ENCODE measurements at places on chromosomes 7 and 10.

DNA sequence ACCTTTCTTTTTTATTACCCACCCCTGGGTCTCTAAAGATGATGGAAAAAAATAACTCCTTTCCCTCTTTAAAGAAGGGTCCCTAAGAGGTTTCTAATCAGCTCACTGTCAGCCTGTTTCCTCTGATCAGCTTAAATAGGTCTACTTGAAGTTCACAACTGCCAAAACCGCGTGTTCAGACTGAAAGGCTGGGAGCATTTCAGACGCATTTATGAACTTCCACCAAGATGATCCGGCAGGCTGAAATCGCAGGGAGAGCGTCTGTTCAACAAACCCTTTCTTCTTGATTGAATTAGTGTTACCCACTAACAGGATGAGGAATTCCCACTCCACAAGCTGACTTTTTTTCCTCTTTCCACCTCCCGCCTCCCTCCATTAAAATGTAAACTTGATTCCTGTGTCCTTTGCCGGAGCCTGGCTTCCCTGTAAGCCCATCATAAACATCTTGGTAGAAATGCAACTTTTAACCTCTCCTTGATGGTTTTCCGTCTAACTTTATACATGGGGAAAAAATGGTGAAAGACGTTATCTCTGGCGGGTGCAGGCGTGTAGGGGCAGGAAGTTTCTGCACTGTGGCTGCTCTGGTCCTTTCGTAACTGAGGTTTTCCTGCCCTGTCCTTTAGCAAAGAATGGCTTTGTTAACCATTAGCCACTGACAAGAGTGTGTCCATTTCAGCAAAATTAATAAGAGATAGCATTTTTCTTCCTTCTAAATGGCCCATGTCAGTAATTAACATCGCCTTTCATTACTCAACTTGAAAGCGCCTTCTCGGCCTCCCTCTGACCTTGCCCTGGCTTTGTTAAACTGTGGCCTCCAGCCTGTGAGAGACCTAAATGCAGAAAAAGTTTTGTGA lies 130.7 kb downstream of the BAMBI start:
- DNase-seq, result no peak

- no peak for DNase-seq
Observed at GRCh38 chr10:120492346-120492745, 35.3 kb downstream of the PLPP4 start.

DNA sequence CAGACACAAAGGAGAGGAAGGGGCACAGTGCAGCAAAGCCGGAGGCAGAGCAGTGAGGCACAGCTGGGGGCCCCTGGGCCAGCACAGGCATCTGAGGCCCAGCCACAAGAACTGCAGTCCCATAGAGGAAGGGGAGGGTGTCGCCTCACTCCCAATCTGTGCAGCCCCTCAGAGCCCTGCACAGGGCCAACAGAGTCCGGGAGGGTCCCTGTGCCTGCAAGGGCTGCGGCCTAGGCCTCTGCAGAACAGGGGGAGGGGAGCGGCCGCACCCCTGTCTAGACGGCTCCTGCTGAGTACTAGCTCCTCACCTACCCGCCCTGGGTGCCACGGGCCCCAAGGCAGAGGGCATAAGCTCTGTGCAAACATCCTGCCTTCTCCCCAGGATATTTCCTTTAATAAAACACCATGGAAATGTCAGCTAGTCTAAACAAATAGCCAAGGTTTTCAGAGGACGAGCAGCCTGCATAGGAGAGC lies 32.4 kb upstream of the RET start:
- no peak for DNase-seq

DNA sequence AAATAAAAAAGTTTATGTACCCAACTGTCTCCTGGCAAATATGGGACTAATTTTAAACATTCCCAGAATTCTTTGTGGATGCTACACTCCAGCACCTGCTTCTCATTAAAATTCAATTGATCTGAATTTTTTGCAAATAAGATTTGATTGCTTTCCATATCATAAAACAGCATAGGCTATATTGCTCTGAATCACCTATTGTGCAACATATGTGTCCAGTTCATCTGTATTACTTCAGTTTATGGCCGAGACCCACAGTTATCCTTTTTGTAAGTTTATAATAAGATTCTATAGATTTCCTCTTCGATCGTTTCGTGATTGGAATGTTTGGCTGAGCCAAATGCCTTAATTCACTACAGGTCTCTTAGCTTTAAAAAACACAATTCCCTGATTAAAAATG lies 351.1 kb downstream of the TFEC start:
- DNase-seq, result no peak

- no peak for DNase-seq
Observed at GRCh38 chr10:100759331-100759730, 13.9 kb downstream of the PAX2 start.

DNA sequence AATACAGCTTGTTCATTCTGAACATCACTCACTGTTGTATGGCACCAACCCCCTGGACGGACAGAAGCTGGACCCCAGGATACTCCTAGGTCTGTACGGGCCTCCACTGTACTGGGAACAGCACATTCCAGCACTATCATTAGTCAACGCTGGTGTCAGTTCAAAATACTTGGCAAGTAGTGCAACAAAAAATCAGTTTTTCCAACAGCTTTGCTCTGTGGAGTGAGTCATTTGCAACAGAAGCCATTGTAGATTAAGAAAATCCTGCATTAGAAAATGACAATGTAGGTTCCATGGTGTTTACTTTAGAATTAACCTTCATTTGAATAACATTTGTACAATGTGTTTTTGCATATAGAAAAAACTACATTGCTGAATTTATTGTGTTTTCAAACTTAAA lies 266.6 kb downstream of the HDAC9 start:
- DNase-seq, result no peak

DNA sequence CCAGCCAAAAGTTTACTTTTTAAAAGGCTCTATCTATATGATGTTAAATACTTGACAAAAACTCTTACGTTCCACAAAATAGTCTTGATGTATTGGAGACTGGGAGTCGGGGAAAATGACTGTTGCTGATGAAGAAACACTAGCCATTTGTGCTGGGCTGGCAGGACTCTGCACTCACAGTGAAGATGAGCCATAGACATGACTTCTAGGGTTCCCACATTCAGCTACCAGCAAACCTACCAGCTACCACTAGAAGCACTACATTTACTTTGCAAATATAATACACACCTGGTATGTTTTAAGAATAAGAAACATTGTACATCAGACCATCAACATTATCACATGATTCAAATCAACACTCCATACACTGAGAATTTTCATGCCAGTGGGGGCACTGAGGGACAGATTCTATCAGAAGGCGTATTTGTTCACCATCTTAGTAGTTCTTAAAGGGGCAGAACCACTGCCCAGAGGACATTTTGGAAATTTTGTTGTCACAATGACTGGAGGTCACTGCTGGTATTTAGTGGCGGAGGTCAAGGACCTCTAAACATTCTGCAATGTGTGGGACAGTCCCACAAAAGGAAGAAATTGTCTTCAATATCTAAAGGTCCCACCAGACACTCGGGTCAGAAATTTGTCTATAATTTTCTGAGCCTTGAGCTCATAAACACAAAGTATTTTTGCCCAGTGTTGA lies 52.3 kb downstream of the PARD3 start:
- DNase-seq, result no peak

DNA sequence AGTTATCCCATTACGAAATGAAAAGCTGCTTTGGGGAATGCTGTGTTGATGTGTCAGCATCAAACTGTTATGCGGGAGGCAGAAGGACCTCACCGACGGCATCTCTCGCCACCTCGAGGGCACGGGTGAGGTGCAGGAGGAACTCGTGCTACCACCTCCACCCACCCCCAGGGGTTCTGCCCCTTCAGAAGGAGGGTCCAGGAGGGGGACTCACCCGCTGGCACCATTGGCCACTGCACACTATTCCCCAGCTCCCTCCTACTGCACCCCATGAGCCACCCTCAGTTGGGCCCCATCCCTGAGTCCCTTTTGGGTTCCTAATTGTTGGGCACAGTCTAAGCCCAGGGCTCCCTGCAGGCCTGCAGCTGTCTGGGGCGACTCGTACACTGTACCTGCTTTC lies 236.6 kb downstream of the PTPRN2 start:
- no peak for DNase-seq

- no peak for DNase-seq
Observed at GRCh38 chr7:76139670-76140069, 62.0 kb upstream of the SRRM3 start.

- DNase-seq, result peak; percentile 13
Observed at GRCh38 chr7:5755704-5756504, 25.6 kb downstream of the RNF216 start.
